ENCODE measurements at places on chromosomes 6 and 20.

GRCh38 chr20:16701296-16701695 is 28.5 kb upstream of the SNRPB2 start:
- DNase-seq, result no peak

DNA sequence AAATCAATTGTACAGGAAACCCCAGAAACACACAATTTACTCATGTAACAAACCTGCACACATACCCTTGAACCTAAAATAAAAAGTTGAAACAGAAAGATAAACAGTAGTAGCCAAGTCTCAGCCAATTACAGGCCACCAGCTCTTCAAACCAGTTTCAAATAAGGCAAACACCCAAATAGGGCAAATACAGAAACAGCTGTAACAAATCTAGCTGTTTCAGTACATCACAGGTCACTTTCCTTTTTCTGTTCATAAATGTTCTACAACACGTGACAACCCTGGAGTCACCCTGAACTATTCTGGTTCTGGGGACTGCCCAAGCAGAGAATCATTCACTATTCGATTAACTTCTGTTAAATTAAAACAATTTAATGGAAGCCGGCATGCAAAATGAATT is 329.0 kb downstream of the GJA1 start:
- DNase-seq, result no peak

- DNase-seq, result no peak
Measured at GRCh38 chr20:47501116-47501481, 588 bp upstream of the NCOA3 start.

DNA sequence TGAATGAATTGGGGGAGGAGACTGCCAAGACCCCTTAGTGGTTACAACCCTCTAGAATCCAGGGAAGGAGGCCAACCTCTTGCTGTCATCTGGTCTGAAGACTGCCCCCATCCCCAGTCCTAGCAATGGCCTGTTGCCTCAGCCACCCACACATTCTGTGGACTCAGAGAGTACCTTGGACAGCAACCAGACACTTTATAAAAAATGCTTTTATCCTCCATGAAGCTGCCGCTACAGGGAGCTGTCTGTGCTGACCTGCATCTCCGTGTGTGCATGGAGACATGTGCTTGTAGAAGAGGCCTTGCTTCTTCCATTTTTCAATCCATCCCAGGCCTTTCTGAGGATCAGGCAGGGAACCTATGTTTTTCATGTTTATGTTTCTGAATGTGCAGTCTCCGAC is 15.2 kb downstream of the CDH22 start:
- DNase-seq, result no peak

GRCh38 chr6:16624636-16625290 is 136.5 kb downstream of the ATXN1 start:
- no peak for DNase-seq

- DNase-seq, result no peak
Measured at GRCh38 chr6:71332012-71332411, 43.4 kb downstream of the OGFRL1 start.

GRCh38 chr20:59184880-59185447 is 21.3 kb downstream of the ZNF831 start:
- no peak for DNase-seq

- no peak for DNase-seq
Measured at GRCh38 chr20:10236540-10237533, 18.2 kb downstream of the SNAP25 start.

DNA sequence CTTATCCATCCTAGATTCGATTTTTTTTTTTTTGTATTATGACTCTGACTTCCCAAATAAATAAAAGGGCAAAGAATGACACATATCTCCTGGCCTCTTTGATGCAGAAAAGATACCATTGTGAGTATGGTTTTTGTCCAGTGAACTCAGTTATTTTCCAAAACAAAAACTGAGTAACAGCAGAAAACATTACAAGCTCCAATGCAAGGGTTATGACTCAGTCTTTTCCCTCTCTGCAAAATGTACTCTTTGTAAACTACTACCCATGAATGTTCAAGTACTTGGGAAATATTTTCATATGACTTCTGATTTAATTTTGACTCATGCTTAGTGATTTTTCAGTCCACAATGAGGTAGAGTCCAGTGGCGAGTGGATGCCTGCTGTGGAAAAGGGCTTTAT is 355.3 kb downstream of the RNF144B start:
- no peak for DNase-seq

- no peak for DNase-seq
Measured at GRCh38 chr6:112695001-112695400, 347.9 kb downstream of the RFPL4B start.

DNA sequence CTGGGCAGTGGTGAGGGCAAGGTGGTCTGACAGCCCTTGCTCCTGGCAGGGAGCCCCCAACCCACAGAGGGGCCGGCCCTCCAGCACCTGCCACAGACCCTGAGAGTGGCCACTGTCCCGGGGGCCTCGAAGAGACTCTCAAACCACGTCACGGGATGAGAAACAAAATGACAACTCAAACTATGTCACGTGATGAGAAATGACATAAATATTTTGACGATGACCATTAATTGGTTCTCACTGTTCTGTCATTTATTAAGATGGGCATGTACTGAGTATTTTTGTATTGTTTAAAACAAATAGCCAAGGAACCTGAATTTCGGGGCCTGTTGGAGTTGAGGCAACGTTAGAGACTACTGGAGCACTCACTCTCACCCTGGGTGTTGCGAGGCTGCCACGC is 135.5 kb downstream of the WDR27 start:
- DNase-seq, result no peak

DNA sequence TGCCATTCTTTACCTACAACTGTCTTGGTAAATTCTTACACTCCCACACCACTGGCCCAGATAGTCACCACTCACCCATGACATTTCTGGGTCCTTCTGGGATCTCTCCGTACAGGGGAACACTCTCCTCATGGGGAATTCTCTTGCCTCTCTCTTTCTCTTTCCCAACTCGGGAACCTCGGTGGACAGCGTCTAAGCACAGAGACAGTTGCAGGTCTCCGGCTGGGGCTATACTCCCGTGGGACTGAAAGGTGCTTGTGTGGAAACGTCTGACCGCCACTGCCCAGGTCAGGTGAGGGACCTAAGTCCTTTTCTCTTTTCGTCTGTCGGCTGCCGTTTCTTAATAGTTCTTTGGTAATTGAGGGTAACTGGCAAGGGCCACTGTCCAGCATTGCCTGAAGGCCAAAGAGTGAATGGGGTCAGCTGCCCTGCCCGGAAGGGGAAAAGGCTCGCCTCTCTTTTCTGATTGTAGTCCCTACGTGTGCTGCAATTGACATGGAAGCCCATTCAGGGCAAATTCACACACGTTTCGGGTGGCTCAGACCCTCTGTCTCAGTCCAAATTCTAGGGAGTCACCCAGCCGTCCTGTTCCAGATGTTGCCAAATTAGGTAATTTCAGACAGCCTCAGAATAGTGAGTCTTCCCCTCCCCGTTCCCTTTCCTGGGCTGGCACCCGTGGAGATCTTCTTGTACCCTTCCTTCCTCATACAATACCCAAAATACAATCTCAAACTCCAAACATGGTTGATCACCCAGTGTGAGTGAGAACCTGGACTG is 31.2 kb upstream of the RIPK1 start:
- DNase-seq, result no peak

DNA sequence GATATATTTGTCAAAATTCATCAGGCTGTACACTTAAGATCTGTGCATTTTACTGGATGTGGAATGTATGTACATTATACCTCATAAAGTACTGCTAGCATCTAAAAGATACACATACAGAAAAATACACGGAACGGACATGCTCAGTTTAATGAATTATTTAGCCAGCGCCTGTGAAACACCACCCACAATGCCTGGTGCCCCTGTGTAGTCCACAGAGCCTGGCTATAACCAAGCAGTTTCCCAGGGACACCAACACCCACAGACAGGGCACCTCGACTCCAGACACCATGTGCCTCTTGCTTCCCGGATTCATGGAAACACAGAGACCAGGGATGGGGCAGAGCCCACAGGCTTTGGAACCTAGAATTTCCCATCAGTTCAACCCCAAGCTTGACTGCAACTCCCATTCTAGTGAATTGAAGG is 17.4 kb upstream of the ARMC12 start:
- no peak for DNase-seq

DNA sequence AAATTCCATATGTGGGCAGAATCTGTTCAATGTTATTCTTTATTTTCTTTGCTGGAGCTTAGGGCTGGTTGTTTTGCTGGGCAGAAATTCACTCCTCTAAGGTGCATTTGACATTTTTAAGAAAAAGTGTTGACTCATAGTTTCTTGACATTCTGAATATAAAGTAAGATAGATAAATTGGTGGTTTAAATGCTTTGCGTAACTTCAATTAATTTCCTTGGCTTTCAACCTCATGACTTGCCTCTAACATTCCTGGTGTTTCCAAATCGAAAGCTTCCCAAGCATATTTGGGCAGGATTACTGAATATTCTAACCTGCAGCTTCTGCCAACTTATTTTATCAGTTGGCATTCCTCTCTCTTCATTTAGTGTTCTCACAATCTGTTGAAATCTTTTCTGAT is 718.7 kb upstream of the ADGRB3 start:
- no peak for DNase-seq

DNA sequence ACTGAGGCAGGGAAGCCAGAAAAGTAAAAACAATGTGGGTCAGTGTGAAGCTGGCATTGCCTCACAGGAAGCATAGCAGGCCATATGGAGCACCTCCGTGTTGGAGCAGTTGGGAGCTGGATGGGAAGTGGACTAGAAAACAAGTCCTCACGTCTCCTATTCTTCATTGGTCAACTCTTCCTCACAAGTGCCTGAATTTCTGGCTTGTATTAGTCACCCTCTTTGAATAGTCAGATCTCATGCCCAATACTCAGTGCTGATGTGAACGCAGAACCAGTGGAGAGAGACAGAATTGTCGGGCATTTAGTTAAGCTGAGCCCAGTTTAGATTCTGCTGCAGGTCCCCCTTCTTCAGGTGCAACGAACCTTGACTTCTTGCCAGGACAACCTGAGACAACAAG is 22.3 kb upstream of the RSPO3 start:
- DNase-seq, result no peak

DNA sequence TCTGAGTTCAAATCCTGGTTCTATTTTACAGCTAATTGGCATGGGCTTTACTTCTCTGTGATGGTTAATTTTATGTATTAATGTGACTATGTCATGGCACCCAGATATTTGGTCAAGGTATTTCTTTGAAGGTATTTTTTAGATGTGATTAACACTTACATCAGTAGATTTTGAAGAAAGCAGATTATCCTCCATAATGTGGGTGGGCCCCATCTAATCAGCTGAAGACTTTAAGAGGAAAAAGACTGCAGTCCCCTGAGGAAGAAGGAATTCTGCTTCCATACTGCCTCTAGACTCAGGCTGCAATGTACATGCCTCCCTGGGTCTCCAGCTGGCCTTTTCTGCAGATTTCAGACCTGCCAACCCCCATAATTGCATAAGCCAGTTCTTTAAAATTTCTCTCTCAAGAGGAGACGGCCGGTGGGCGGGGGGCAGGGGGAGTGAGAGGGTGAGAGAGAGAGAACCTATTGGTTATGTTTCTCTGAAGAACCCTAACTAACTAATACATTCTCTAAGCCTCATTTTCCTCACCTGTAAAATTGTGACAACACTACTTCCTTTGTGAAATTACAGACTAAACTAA is 338.2 kb upstream of the PRDM1 start:
- DNase-seq, result no peak

DNA sequence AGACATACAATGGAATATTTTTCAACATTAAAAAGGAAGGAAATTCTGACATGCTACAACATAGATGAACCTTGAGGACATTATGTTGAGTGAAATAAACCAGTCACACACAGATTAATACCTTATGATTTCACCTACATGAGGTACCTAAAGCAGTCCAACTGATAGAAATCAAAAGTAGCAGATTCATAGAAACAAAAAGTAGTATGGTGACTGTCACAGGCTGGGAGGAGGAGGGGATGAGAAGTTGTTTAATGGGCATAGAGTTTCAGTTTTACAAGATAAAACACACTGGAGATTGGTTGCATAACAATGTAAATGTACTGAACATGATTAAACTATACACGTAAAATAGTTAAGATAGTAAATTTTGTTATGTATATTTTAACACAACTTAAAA is 48.5 kb upstream of the OLIG3 start:
- DNase-seq, result no peak

DNA sequence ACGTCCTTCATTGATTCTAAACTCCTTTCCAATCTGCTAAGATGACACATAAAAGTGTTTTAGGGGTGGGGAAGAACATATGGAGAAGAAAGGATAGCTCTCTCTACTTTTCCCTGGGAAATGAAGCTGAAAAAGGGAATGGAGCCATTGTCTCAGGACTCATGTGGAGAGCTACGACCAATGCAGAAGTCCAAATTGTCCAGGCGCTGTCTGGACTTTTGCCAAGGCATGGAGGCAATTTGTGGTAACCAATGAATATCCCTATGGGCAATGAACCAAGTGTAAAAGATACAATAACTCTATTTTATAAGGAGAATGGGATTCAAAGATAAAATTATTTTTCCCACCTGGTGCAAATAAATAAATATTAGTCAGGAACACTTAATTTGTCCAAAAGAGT is 16.1 kb downstream of the FBXL4 start:
- no peak for DNase-seq

DNA sequence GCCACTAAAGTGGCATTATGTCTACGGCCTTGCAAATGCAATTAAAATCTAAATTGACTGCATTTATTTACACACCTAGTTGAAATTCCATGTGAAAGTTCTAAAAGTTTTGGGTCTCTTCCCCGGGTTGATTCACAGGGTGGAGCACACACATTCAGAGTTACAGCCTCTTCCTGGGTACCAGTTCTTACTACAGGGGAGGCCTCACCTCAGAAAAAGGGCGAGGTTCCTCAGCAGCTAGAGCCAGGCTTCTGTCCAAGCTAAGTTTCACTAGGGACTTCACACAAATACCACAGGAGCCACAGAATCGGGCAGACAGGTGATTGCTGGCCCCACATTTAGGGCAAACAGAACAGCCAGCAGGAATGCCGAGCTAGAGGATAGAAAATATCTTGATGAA is 52.7 kb downstream of the DZANK1 start:
- no peak for DNase-seq

DNA sequence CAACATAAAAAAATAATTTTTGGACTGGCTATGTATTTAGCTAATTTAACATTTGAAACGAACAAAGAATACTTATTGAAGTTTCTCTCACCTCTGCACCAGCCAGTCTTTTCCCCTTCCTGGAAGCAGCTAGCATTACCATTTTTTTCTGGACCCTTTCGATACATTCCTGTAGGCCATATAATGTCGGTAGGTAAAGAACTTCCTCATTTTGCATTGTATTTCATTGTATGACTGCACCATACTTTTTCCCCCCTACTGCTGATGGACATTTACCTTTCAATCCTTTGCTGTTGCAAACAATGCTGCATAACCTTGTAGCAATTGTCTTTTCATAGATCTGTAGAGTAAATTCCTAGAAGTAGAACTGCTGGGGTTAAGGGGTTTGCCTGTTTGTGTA is 17.6 kb downstream of the CBFA2T2 start:
- no peak for DNase-seq

- no peak for DNase-seq
Measured at GRCh38 chr6:93550551-93551276, 131.4 kb upstream of the EPHA7 start.

- DNase-seq, result no peak
Measured at GRCh38 chr6:43977404-43978111, 149.7 kb downstream of the MRPL14 start.

GRCh38 chr6:111558690-111559187 is 46.9 kb downstream of the TRAF3IP2 start:
- no peak for DNase-seq

- no peak for DNase-seq
Measured at GRCh38 chr20:57705127-57705899, 4.5 kb downstream of the PMEPA1 start.

GRCh38 chr6:44522871-44523270 is 135.4 kb downstream of the CDC5L start:
- no peak for DNase-seq

GRCh38 chr6:5435449-5435848 is 174.1 kb downstream of the FARS2 start:
- no peak for DNase-seq

Measured in urinary bladder (tissue), 4 donors.